ENCODE measurements at places on chromosomes 2 and 18. TPM values are rescaled to one million over a fixed set of nuclear protein-coding genes. Genes with fewer than 3 reads are reported as not detected.

DNA sequence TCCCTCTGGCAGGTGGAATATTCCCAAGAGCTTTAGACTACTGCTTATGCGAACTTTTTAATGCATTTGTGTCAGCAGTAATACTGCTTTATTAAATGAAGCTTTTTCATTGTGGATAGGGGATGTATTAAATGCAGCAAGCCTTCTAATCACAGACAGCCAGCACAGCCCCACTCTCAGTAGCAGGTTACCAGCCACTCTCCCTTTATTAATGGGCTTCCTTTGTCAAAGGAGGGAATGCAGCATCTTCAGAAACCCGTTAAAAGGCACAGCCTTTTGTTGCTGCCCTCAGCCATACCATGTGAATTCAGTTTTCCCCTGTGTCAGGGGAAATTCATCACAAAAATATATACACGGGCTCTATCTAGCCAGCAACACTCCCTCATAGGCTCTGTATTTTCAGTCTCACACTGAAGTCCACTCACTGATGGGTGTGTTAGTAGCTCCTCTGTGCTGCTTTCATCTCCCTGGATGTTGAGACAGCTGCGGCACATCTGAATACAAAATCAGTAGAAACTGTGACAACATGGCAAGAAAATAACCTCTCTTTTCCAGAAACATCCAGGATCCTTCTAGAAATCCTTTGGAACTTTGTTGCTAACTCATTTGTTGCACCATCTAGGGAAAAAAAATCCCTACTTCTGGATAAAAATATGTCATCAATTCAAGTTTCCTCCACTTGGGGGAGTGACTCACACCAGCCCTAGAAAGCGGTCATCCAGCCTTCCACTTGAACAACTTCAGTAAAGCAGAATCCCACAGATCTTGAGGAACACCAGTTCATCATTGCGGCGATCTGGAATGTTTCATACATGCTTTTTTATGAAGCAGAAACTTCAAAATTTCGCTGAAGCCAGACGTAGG lies 48.4 kb downstream of the LRRTM1 start:
- DNase-seq: no peak
- no peaks in the 10 kb centered on the region for H3K4me1 ChIP-seq
- peaks cover 4% of the 10 kb centered on the region for H3K27me3 ChIP-seq
- no peak overlapping the region for H3K27ac ChIP-seq
- no peak overlapping the region for H3K4me3 ChIP-seq

DNA sequence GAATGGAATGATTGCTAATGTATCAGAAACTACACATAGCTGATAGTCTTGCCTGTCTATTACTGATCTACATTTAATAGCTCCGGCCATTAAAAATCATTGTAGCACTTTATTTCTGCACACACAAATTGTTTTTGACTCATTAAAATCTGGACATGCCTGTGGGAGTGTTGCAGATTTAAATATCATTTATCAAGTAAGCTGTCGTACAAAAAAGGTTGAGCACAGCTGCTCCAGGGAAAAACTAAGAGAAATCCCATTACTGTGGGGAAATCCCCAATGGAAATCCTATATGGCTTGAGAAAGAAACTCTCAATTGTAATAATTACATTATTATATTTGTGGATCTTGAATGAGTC lies 99.6 kb upstream of the CERS6 start:
- H3K36me3 ChIP-seq: peaks cover 8% of the 10 kb centered on the region
- H3K27ac ChIP-seq: no peak overlapping the region
- DNase-seq: no peak
- H3K4me1 ChIP-seq: peaks cover 3% of the 10 kb centered on the region
- H3K4me3 ChIP-seq: no peak overlapping the region

- H3K27me3 ChIP-seq: no peaks in the 10 kb centered on the region
- peaks cover 3% of the 10 kb centered on the region for H3K36me3 ChIP-seq
- H3K4me1 ChIP-seq: peaks cover 9% of the 10 kb centered on the region
- no peak for DNase-seq
Observed at GRCh38 chr18:31657823-31658669, 26.3 kb downstream of the B4GALT6 start.

- peak overlapping the region; percentile 92 for H3K27ac ChIP-seq
- H3K4me1 ChIP-seq: peaks cover 43% of the 10 kb centered on the region
- no peaks in the 10 kb centered on the region for H3K27me3 ChIP-seq
- DNase-seq: no peak
- peak overlapping the region; percentile 90 for H3K4me3 ChIP-seq
- no peaks in the 10 kb centered on the region for H3K36me3 ChIP-seq
Observed at GRCh38 chr2:101307950-101308431, 510 bp downstream of the RNF149 start.

GRCh38 chr2:154697418-154698252 lies 860 bp upstream of the KCNJ3 start:
- H3K36me3 ChIP-seq: no peaks in the 10 kb centered on the region
- H3K27me3 ChIP-seq: peaks cover 49% of the 10 kb centered on the region
- peaks cover 14% of the 10 kb centered on the region for H3K4me1 ChIP-seq
- H3K4me3 ChIP-seq: peak overlapping the region; percentile 70
- peak; percentile 82 for DNase-seq

- H3K27me3 ChIP-seq: no peaks in the 10 kb centered on the region
- peaks cover 2% of the 10 kb centered on the region for H3K36me3 ChIP-seq
- DNase-seq: no peak
Observed at GRCh38 chr2:66555501-66556324, 120.8 kb downstream of the MEIS1 start.

GRCh38 chr2:170243118-170243837 lies 65.3 kb downstream of the MYO3B start:
- no peaks in the 10 kb centered on the region for H3K36me3 ChIP-seq
- H3K4me1 ChIP-seq: peaks cover 11% of the 10 kb centered on the region
- H3K27me3 ChIP-seq: peaks cover 29% of the 10 kb centered on the region
- no peak overlapping the region for H3K27ac ChIP-seq
- H3K4me3 ChIP-seq: no peak overlapping the region

- no peak for DNase-seq
- no peak overlapping the region for H3K27ac ChIP-seq
- no peaks in the 10 kb centered on the region for H3K27me3 ChIP-seq
- no peaks in the 10 kb centered on the region for H3K4me1 ChIP-seq
Observed at GRCh38 chr18:59155153-59155552, 15.5 kb downstream of the SEC11C start.

DNA sequence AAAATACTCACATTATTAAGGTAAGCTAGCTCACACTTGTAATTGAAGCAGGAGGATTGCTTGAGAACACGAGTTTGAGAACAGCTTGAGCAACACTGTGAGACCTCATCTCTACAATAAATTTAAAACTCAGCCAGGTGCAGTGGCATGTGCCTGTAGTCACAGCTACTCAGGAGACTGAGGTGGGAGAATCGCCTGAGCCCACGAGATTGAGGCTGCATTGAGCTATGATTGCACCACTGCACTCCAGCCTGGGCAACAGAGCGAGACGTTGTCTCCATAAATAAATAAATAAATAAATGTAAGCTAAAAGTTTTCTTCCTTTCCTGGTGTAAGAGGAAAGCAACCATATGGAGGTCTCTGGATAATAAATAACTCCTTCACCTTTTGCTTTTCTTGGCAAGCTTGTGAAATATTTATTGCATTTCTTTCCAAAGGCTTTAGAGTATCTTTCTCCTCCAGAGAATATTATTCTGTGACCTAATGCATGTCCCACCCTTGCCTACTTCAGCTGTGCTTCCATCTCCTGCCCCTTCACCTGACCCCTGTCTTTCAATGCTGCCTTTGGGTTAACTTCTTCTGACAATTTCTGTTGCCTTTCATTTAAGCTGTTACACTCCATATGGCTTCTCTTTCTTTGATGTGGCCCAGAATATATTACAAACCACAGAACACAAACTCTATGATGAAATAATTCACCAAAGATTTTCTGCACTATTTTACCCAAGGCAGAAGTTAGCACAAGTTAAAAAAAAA lies 280.7 kb upstream of the RND3 start:
- DNase-seq: no peak
- no peak overlapping the region for H3K4me3 ChIP-seq
- peaks cover 4% of the 10 kb centered on the region for H3K4me1 ChIP-seq
- H3K27me3 ChIP-seq: no peaks in the 10 kb centered on the region
- H3K27ac ChIP-seq: no peak overlapping the region
- H3K36me3 ChIP-seq: no peaks in the 10 kb centered on the region

GRCh38 chr2:145551686-145552085 lies 1031.8 kb upstream of the ZEB2 start:
- no peaks in the 10 kb centered on the region for H3K27me3 ChIP-seq
- H3K4me3 ChIP-seq: no peak overlapping the region
- no peak for DNase-seq
- no peaks in the 10 kb centered on the region for H3K36me3 ChIP-seq
- H3K27ac ChIP-seq: no peak overlapping the region

INHBB gene
- total RNA-seq: 0.90 TPM

GCG gene
- 0.31 TPM for total RNA-seq

C2orf15 gene
- not detected for total RNA-seq

CHRNA1 gene
- total RNA-seq: 0.38 TPM
